ENCODE measurements at places on chromosomes 3 and 15.
A peak's percentile ranks its signal among the peaks of the same experiment; 100 is the strongest.

GRCh38 chr3:127803619-127804018 is 18.7 kb downstream of the MGLL start:
- DNase-seq = no peak

- peak; percentile 56 for DNase-seq
Measured at GRCh38 chr3:123026565-123027291, 835 bp downstream of the SEMA5B start.

GRCh38 chr3:55468251-55468650 is 18.9 kb downstream of the WNT5A start:
- no peak for DNase-seq

- no peak for DNase-seq
Measured at GRCh38 chr3:23663246-23663645, 142.5 kb upstream of the UBE2E1 start.

DNA sequence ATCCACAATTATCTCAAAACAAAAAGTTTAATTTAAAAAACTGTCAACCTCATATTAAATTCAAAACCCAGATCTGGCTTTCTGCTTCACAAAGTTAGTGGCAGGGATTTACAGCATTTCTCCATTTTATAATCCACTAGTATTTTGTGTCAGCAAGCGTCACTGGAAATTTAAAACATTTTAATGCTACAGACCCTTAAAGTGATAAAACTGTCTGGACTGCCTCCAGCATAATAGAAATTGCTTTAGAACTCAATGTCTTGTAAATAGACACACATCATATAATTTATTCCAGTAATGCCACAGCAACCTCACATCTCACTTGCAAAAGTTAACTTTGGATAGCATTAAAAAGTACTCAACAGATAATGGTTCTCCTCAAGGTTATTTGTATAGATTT is 116.1 kb downstream of the ULK4 start:
- DNase-seq = no peak

GRCh38 chr3:109356442-109357155 is 19.3 kb upstream of the DPPA4 start:
- no peak for DNase-seq

GRCh38 chr3:15387735-15388134 is 39.6 kb downstream of the METTL6 start:
- no peak for DNase-seq

GRCh38 chr3:23129117-23129516 is 74.0 kb upstream of the UBE2E2 start:
- DNase-seq = no peak

DNA sequence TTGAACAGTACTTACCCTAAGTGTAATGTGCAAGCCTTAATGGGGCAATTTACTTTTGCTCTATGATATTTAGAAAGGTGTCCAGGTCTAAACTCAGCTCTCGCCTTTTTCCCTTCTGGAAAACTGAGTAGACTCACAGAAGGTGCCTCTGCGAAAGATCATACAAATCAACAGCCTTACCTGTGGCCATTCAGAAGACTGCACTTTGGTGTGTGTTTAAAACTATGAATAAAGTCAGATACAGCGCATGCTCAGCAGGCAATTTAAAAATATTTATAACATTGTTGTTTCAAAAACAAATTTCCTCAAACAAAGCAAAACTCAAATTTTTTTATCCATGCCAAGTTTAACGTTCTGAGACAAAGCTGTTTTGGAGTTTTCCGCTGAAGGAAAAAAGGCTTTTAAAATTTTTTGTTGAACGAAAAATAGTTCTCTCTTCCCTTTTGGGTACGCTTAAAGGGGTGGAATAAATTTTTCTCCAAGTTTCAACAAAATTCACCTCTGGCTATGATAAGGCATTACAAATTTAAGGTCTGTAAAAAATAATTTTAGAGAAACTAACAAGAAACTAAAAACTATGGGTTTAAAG is 156.3 kb downstream of the TIGIT start:
- no peak for DNase-seq

DNA sequence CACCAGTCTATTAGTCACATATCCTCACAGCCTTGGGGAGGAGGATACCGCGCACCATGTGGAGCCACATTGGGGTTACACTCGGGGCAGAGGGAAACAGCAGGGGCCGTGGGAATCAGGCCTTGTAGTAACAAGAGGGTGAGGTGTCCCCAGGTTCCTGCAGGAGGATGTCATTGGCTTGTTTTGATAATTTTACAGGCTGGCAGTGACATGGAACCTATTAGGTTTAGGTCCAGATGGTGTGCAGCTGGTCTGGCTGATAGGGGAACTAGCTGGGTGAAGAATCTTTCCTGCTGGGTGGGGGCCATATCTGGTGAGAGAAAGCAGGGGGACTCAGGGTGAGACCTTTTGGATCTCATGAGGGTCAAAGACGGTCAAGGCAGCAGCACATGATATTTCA is 9.8 kb upstream of the MEF2A start:
- no peak for DNase-seq

GRCh38 chr3:11998092-11998491 is 6.1 kb upstream of the SYN2 start:
- no peak for DNase-seq

DNA sequence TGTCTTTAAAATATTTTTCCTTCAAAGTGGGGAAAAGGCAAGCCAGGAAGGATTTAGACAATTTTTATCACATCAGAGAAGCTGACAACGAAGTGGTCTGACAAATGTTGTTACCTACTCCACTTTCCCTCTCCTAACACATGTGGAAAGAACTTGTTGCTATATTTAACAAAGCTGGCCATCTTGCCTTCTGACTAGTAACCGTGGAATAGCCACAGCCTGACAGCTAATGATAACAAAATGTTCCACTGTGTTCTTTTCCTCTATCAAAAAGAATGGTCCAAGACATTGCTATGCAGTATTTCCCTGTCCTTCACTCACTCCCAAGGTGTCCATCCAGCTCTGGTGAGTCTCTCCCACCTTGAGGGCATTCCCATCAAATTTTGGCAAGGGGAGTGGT is 481.4 kb upstream of the THBS1 start:
- DNase-seq = no peak

GRCh38 chr15:70192490-70192889 is 94.8 kb upstream of the TLE3 start:
- DNase-seq = peak; percentile 69

DNA sequence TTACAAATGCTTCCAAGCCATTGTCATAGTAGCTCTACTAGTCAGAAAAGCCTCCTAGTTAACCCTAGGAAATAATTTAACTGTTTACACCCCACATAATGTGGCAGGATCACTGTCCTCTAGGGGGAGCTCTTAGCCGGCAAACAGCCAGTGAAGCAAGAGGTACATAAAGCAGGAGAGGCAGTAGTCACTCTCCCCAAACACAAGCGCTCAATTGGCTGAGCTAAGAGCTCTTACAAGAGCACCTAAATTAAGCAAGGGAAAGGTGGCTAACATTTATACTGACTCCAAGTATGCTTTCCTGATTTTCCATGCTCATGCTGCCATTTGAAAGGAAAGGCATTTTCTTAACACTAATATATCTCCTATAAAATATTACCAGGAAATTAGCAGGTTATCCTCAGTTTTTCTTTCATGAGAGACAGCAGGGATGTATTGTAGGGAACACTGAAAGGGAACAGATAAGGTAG is 37.6 kb downstream of the NCEH1 start:
- peak; percentile 52 for DNase-seq

GRCh38 chr15:51757450-51757849 is 6.1 kb downstream of the TMOD2 start:
- DNase-seq = no peak

DNA sequence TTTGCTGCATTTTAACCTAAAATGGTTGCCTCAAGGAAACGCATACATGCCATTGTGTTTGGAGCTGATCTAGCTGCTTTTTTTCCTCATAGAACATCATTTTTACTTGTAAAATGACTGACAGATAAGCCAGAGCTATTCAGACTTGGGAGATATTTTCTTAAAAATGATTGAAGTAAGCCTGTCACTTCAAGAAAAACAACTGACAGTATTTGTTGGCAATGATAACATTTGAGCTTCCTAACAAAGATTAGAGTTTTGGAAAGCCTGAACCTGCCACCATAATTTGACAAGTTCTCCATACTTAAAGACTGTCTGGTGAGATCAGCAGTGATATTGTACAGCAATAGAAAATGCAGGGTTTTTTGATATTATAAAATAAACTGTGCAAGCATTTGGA is 27.6 kb upstream of the MRPL3 start:
- no peak for DNase-seq

DNA sequence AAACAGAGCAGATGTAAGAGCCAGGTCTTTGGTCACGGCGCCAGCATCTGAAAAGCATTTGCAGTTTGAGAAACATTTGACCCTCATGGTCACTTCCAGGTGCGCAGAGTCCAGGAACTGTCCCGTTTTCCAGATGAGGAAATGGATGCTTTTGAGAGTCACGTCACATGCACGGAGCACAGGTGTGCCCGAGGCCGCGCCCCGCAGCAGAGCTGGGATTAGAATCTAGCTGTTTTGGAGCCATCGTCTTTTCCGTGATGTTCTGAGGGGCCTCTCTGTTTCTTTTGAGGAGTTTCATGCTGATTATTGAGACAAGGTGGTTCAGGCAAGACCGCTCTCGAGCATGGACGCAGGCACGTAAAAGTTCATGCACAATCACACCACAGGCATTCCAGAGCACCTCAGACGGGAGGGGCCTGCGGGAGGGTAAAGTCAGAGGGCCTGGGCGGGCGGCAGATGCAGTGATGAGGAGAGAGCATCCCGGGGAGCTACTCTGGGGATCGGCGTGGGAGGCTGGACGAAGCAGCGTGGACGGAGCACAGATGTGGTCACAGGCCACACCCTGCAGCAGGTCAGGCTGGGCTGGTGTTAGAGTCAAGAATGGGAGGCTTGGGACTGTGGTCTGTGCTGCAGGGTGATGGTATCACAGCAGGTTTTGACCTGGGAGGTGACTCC is 139.2 kb upstream of the MEF2A start:
- no peak for DNase-seq

- DNase-seq = no peak
Measured at GRCh38 chr3:113292933-113293332, 81.6 kb downstream of the BOC start.

GRCh38 chr3:20186600-20187004 is 596 bp upstream of the SGO1 start:
- peak; percentile 11 for DNase-seq

DNA sequence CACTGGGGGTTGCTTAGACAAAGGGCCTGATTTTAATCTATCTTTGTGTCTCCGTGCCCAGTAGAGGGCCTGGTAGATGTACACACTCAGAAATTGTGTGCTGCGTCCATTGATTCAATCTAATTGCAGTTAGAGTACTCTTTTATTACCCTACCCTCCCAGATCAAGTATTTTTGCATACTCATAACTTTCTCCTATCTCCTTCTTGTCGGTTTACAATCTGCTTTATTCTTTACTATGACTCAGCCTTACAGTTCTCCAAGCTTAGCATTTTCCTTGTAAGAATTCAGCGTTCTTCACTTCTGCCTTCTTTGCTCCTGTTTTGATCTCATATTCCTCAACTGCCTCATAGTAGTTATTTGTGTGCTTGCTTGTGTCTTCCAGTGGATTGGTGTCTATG is 124.5 kb upstream of the ARRDC4 start:
- no peak for DNase-seq

DNA sequence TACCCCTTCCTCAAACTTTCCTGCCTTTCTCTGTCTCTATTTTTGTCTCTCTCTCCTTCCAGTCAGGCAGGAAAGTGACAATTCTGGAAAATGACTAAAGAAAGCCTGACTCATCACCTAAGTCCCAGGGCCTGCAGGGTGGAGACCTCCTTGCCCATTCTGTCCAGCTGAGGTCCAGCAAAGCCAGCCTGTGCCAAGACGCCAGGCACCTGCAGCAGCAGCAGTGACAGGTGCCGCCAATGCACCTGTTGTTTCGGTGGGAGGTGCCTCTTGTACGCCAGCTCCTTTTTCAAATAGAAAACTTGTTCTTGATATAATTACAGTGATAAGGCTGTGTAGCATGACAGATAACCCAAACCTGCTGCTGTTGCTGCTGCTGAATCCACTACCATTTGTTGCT is 501.3 kb downstream of the NTRK3 start:
- no peak for DNase-seq

GRCh38 chr3:120536642-120537041 is 59.5 kb upstream of the NDUFB4 start:
- DNase-seq = no peak

DNA sequence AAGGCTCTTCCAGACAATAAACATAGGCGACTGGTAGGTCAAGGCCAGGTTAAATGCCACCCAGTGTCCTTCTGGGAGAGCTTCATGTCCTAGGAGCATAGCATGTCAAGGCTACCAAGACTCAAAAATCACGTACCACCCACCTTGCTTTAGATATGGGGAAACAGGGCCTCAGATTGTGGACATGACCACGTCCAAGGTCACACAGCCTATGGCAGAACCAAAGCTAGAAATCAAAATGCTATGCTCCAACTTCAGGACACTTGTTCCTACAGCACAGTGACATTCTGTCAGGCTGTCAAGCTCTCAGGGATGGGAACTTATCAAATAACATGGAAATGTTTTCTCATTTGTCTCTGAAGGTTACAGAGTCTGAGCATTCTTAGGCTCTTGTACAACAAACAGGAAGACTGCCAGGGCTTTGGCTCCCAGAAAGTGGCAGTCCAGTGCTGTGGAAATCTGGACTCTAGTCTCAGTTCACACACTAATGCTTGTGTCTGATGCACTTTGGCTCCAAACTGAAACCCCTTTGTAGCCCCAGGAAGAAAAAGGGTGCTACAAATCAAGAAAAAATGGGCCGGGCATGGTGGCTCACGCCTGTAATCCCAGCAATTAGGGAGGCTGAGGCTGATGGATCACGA is 170.4 kb upstream of the LPP start:
- DNase-seq = no peak

- DNase-seq = no peak
Measured at GRCh38 chr3:114380233-114380651, 86.4 kb downstream of the TIGIT start.
